CD4-positive, alpha-beta T cell treated with Interleukin-15 for 4 hours (primary cell): ENCODE measurements at places on chromosomes 4 and X.

- DNase-seq: peak; percentile 14
Observed at GRCh38 chr4:109574931-109575804, 15.1 kb downstream of the MCUB start.

GRCh38 chr4:56654238-56654632, 26.9 kb downstream of the HOPX start:
- DNase-seq: no peak

GRCh38 chrX:24990535-24990934, 25.2 kb downstream of the ARX start:
- DNase-seq: no peak

DNA sequence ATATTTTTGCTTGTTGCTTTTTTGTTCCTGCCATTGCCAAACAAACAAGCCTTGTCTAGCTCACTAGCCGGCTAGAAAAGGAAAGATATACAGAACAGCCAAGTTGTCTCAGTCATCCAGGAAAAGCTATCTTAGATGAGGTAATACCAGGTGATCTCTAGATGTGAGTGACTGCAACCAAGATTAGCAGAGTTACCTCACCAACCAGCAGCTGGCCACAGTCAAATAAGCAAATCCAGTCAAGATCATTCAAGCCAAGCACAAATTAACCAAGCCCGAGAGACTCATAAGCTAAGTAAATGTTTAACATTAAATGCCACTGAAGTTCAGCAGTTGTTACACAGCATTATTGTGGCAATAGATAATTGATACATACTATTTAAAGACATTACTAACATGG, 108.6 kb downstream of the CENPC start:
- DNase-seq: no peak

GRCh38 chr4:9800848-9801247, 19.4 kb downstream of the DRD5 start:
- DNase-seq: no peak

DNA sequence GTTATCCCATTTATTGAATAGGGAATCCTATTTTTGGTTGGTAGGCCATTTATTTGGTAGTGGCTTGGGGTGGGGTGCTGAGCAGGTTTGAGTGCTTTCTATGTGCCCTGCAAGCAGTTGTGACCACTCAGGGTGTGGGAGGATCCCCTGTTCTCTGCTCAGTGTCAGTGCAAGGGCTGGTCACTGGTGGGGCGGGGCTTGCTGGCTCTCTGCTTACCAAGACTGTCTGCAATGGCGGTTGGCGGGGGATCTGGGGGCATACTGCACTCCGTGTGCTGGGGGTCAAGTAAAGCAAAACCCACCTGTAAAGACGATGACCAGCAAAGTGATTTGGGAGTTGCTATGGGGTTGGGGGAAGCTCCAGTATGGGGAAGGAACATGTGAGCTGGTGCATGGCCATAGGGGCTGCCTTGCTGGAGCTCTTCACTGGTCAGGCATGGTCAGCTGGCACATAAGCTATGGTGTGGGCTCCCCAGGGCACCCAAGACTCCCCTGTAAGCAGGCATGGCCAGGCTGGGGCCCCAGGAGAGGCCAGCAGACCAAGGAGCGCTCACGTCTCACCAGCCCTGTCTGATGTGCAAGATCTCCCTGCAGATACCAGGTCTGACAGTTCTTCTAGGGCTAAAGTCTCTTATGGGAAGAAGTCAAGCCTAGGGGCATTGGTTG, 83.0 kb upstream of the GRXCR1 start:
- no peak for DNase-seq

GRCh38 chr4:100317032-100317864, 127.0 kb upstream of the DDIT4L start:
- no peak for DNase-seq

- no peak for DNase-seq
Observed at GRCh38 chrX:15914486-15914885, 59.9 kb upstream of the AP1S2 start.

GRCh38 chr4:140645614-140646412, 77.1 kb upstream of the UCP1 start:
- DNase-seq: no peak

DNA sequence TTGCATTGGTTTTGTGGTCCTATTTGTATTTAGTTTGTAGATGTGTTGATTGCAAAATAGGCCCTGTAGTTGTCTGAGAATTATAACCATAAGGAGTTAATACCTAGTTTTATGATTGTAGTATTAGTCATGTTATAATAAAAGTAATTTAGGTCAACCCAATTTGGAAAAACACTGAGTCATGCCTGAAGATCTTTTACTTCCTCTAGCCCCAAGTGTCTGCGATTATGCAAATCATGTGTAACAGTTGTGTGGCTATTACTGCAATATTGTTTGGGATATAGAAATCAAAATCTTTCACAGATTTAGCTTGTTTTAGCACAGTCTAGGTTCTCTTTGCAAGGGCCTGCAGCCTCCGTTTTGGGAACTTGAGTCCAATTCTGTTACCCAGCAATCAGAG, 12.6 kb downstream of the SRD5A3 start:
- peak; percentile 15 for DNase-seq

DNA sequence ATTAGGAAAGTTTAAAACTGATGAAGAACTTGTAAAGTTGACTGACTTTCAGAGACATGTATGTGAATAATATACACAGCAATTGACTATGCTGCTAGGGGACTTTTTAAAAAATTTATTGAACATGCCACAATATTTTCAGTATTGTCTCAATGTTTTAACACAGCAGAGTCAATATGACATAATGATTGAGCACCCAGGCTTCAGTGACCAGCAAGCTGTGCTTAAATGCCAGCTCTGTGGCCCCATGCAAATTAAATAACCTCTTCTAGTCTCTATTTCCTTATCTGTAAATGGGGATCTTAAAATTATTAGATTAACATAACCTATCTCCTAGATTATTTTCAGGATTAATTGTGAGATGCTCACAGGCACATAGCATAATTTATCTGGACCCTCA, 56.8 kb upstream of the TXK start:
- DNase-seq: no peak

DNA sequence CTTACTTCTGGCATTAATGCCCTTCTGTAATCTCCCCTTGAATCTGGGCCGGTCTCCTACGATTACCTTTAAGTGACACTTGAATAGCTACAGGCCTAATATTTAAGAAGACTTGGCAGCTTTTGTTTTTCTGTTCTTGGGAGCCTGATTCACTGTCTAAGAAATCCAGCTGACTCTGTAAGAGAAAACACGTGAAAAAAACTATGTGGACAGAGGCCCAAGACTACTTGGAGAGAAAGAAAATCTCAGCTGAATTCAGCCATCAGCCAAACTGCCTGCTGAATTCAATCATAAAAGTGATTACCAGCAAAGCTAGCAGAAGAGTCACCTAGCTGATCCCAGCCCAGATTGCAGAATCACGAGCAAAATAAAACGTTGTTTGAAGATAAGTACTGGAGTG, 521.2 kb downstream of the MID1IP1 start:
- DNase-seq: no peak

GRCh38 chrX:105150557-105150956, 69.9 kb downstream of the TEX13A start:
- DNase-seq: no peak

DNA sequence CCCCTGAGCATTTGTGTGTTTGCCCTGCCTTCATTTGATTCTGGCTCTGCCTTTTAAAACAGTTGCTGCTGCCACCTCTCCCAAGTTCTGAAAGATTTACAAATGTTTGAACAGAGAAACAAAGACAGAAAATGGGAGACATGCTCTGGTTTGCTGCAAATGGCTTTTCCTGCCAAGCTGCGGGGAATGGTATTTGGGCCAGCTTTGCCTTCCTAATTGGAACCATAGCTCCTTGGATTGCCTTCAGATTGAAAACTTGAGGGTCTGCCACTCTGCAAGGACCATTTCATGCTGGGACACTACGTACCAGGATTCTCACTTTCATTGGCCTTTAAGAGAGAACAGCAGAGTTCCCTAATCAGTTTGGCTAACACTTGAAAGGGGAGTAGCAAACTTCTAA, 74.9 kb downstream of the NHS start:
- no peak for DNase-seq

GRCh38 chrX:141838016-141838415, at the start of gene MAGEC3:
Gene MAGEC3 (plus strand): TSS chrX:141838316. CDS start chrX:141838316, 0 bp downstream.
- no peak for DNase-seq

DNA sequence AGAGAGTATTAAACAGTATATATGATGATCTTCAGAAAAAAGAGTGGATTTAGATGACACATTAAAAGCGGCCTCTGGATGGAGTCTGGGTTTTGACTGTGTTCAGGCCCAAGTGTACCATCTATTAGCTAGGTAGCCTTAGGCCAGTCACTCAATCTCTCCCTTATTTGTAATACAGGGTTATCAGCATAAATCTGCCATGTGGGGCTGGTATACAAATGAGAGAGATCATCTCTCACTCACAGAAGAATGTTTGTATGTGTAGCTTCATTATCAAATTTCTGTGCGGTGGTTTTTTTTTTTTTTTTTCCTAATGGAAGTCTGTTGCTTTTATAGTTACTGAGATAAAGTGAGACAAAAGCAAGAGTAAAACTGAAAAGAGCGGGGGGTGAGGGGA, 12.7 kb downstream of the SLC2A9 start:
- no peak for DNase-seq

DNA sequence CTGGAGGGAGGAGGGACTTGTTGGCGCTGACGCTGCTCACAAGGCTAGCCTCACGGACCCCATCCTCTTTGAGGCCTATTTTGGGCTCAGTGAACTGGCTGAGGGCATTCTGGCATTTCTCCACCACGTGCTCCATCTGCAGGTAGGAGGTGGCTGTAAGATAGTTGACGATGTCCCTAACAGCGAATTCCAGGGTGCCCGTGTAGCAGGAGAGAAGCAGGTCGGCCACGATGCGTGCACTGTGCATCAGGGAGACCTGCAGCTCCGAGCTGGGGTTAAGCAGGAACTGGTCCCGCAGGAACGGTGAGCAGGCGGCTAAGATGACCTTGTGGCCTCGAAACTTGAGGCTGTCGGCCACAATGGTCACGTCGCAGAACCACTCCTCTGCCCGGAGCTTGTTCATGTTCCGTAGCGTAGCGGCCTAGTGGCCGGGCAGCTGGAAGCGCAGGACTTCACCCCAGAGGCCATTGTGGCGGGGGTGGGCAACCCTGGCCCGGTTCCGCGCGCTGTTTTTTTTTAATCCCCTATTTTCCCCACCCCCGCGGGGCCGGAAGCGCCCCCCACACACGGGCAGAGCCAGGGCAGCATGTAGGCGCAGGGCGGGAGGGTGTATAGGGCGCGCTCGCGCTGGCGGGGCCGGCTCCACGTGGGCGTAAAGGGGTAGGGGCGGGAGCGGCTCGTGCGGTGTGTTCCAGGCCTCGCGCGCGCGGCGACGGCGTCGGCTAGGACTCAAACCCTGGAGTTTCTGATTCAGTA, 73.2 kb downstream of the UBE2K start:
- DNase-seq: no peak

GRCh38 chr4:1584498-1584897, 99.6 kb downstream of the FAM53A start:
- no peak for DNase-seq

- no peak for DNase-seq
Observed at GRCh38 chr4:152351080-152351479, 184.8 kb downstream of the FBXW7 start.

- DNase-seq: no peak
Observed at GRCh38 chr4:161949946-161950725, 213.7 kb downstream of the FSTL5 start.

- DNase-seq: no peak
Observed at GRCh38 chrX:109475174-109475891, 6.6 kb downstream of the GUCY2F start.

- no peak for DNase-seq
Observed at GRCh38 chrX:153378607-153379006, 22.5 kb downstream of the PNMA6E start.

- DNase-seq: no peak
Observed at GRCh38 chr4:109912706-109913595, at the start of gene EGF. Gene EGF (plus strand): TSS chr4:109912883. CDS start chr4:109913336, 453 bp downstream.

GRCh38 chr4:138406876-138407275, 164.7 kb upstream of the SLC7A11 start:
- no peak for DNase-seq

DNA sequence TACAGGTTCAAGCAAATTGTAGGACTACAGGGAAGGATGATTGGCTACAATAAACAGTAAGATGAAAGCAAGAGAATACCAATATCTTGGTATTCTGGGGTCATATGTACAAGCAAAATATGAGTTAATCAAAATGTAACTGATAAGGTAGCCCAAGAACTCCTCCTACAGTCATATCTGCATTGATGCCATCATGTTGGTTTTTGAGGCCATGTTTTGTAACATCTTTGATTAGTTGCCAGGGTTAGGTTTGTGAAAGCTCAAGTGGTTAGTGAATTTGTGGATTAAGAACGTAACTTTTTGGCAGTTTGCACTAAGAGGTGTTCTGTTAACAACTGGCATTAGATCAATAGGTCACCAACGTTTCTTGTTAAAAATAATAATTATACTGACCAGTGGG, 59.6 kb downstream of the USP9X start:
- no peak for DNase-seq

- no peak for DNase-seq
Observed at GRCh38 chr4:6633091-6633906, 7.2 kb upstream of the MRFAP1 start.

GRCh38 chr4:63965875-63966274, 443.4 kb downstream of the TECRL start:
- DNase-seq: no peak

DNA sequence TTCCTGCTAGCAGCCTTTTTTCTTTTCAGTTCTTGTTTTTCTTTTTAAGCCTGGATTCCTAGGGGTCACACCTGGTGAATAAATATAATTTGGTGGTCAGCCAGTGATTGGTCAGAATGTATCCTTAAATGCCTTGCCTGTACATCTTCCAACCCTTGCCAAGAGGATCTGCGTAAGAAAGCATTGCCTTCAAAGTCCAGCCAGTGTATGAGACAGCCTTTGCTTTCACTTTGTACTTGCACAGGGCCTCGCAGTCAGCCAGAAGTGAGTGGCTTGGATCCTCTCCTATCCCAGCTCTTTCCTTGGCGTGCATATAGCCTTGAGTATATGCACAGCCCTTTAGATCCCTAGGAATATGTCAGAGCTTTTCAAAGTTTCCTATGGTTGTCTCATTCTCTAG, 22.2 kb downstream of the KANTR start:
- no peak for DNase-seq

DNA sequence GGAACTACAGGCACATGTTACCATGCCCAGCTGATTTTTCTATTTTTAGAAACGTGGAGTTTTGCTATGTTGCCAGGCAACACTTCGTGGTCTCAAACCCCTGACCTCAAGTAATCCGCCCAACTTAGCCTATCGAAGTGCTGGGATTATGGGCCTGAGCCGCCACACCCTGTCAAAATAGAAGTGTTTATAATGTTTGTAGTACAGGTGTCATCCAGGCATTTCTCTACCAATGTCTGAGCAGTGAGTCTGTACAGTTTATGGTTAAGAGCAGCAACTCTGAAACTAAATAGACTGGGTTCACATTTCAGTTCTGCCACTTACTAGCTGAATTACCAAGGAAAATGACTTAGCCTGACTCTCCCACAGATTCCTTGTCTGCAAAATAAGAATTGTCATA, 460.4 kb upstream of the GALNT7 start:
- no peak for DNase-seq

- no peak for DNase-seq
Observed at GRCh38 chr4:128521156-128521555, 233.5 kb upstream of the PGRMC2 start.
